ENCODE measurements at places on chromosomes 4 and X.

GRCh38 chr4:147052361-147052760 is 106.7 kb upstream of the TTC29 start:
- DNase-seq: no peak

- DNase-seq: no peak
Observed at GRCh38 chrX:135528756-135529155, 8.3 kb downstream of the INTS6L start.

DNA sequence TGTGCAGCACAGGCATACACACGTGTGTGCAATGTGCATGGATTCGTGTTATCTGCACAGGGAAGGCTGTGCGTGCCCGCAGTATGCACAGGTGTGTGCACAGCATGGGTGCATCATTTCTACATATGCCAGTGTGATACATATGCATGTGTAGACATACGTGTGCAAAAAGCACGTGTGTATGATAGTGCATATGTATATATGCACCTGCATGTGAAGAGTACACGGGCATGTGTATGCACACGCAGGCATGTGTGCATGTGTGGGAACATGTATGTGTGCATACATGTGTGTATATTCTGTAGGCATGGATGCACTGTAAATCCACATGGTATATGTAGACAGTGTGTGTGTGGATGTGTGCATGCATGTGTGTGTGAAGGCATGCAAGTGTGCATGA is 3.9 kb upstream of the ADRA2C start:
- DNase-seq: no peak

GRCh38 chr4:16626945-16627344 is 271.5 kb downstream of the LDB2 start:
- DNase-seq: no peak

DNA sequence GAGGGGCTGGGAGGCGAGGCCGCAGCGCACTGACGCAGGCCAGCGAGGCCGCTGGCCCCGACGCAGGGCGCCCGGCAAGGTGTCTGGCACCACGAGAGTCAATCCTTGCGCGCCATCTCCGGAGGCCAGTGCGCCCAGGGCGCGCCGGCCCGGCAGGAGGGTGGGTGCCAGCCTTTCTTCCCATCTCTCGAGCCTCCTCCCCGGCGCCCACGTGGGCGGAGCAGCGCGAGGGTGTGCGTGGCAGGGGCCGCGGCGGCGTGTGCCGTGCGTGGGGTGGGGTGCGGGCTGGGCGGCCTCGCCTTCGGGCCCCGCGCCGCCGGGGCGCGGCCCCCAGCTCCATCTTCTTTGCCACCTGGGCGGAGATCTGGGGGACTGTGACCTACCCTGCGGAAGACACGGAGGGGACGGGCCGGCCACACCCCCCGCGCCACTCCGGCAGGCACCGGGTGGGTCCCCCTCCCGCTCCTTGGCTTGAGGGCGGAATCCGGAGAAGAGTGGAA is 877 bp downstream of the JAKMIP1 start:
- no peak for DNase-seq

- no peak for DNase-seq
Observed at GRCh38 chr4:95850161-95850560, 10.3 kb downstream of the PDHA2 start.

GRCh38 chr4:110487873-110488272 is 11.9 kb downstream of the ENPEP start:
- no peak for DNase-seq
